ENCODE measurements at places on chromosomes 4 and X. TPM values are rescaled to one million over a fixed set of nuclear protein-coding genes. Genes with fewer than 3 reads are reported as not detected.

The LINC00632 gene
- total RNA-seq: 90.1 TPM

The DDX60 gene
- total RNA-seq: 11.0 TPM

The SPANXN3 gene
- not detected for total RNA-seq

The FAM241A gene
- 4.3 TPM for total RNA-seq

The C1GALT1C1 gene
- total RNA-seq: 26.4 TPM
